ENCODE measurements at places on chromosomes 4 and X. TPM values are rescaled to one million over a fixed set of nuclear protein-coding genes. Genes with fewer than 3 reads are reported as not detected.

DNA sequence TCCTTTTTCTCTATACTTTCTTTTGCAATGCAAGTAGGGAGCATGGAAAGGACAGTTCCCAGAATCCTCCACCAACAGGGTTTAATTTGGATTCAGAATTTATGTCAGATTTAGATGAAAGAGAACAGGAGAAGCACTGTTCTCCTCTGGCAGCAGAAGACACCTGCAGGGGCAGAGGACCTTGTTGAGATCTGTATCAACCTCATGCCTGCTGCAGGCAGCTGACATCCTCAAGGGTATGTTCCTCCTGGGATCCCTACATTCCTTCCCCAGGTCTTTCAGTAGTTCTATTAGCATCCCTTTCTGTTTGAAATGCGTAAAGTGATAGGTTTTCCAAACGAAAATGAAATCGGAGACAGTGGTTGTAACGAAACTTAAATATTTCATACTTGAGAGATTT lies 10.6 kb upstream of the GUCY1A1 start:
- no peak for DNase-seq
- H3K4me1 ChIP-seq: no peaks in the 10 kb centered on the region
- no peaks in the 10 kb centered on the region for H3K36me3 ChIP-seq
- H3K4me3 ChIP-seq: no peak overlapping the region
- H3K27ac ChIP-seq: no peak overlapping the region

PAGE5 gene
- total RNA-seq: not detected

- H3K27ac ChIP-seq: no peak overlapping the region
- no peaks in the 10 kb centered on the region for H3K36me3 ChIP-seq
- no peaks in the 10 kb centered on the region for H3K4me1 ChIP-seq
- H3K27me3 ChIP-seq: no peaks in the 10 kb centered on the region
- no peak for DNase-seq
Observed at GRCh38 chrX:43121637-43122036, 343.7 kb upstream of the PPP1R2C start.

GRCh38 chr4:2264481-2265041 lies 2.7 kb upstream of the MXD4 start:
- DNase-seq: no peak
- H3K4me3 ChIP-seq: no peak overlapping the region
- H3K36me3 ChIP-seq: no peaks in the 10 kb centered on the region
- H3K27ac ChIP-seq: no peak overlapping the region
- H3K27me3 ChIP-seq: no peaks in the 10 kb centered on the region

ZCCHC18 gene
- 0.62 TPM for total RNA-seq

DNA sequence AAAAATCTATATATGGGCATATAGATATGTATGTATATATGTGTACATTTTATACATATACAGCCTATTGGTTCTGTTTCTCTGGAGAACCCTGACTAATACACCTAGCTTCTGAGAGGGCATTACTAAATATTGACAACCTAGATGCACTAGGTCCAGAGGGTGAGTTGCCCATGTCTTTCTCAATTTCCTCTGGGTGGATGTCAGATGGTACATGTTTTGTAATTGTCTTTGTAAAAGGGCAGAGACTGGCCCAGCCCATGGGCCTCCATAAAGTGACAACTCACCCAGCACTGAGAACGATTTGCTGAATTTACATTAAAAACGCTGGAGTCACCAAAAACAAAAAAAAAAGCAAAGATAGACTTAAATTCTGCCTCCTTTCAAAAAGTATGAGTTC lies 198.5 kb upstream of the FAM241A start:
- no peaks in the 10 kb centered on the region for H3K4me1 ChIP-seq
- DNase-seq: no peak
- no peaks in the 10 kb centered on the region for H3K36me3 ChIP-seq
- no peaks in the 10 kb centered on the region for H3K27me3 ChIP-seq
- no peak overlapping the region for H3K27ac ChIP-seq

GRCh38 chrX:8743126-8743732 lies 11.3 kb upstream of the ANOS1 start:
- H3K27me3 ChIP-seq: no peaks in the 10 kb centered on the region
- H3K27ac ChIP-seq: no peak overlapping the region
- no peak for DNase-seq
- no peaks in the 10 kb centered on the region for H3K36me3 ChIP-seq

UGT2B7 gene
- total RNA-seq: not detected

MAGEA6 gene
- 0.57 TPM for total RNA-seq

GRCh38 chrX:139647597-139647996 lies 60.4 kb downstream of the MCF2 start:
- no peak overlapping the region for H3K27ac ChIP-seq
- no peaks in the 10 kb centered on the region for H3K4me1 ChIP-seq
- H3K27me3 ChIP-seq: peaks cover 7% of the 10 kb centered on the region
- H3K4me3 ChIP-seq: no peak overlapping the region

DNA sequence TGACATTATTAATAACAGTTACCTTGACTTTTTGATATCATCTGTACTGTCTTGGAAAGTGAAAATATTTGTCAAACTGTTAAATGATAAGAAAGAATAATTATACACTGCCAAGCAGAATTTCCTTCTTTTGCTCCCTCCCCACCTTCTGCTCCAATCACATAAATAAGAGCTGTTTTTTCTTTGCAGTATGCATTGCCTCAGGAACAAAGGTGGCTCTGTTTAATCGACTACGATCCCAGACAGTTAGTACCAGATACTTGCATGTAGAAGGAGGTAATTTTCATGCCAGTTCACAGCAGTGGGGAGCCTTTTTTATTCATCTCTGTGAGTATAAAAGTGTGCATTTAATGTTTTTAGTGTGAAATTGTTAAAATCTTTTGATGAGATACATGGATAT lies 66.1 kb downstream of the CCKAR start:
- H3K27ac ChIP-seq: no peak overlapping the region
- no peaks in the 10 kb centered on the region for H3K27me3 ChIP-seq
- no peaks in the 10 kb centered on the region for H3K4me1 ChIP-seq
- no peak overlapping the region for H3K4me3 ChIP-seq
- DNase-seq: no peak
- no peaks in the 10 kb centered on the region for H3K36me3 ChIP-seq

DNA sequence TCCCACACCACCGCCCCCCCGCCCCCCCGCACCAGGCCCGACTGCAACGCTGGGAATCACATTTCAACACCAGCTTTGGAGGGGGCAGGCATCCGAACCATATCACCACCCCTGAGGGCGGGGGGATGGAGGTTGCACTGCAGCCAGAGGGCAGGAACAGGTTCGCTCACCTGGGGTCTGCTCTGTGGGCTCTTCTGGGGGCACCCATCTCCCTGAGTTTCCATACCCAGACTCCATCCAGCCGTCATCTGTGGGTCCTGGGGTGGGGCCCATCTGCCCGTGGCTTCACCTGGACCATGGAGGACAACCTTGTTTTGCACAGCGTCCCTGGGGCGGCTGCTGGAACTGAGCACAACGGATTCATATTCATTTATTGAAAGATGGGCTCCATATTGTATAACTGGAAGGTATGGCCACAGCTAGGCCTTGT lies 6.9 kb downstream of the PSAPL1 start:
- no peaks in the 10 kb centered on the region for H3K36me3 ChIP-seq
- H3K4me3 ChIP-seq: no peak overlapping the region
- no peak overlapping the region for H3K27ac ChIP-seq
- DNase-seq: no peak

H2BW2 gene
- total RNA-seq: not detected

DNA sequence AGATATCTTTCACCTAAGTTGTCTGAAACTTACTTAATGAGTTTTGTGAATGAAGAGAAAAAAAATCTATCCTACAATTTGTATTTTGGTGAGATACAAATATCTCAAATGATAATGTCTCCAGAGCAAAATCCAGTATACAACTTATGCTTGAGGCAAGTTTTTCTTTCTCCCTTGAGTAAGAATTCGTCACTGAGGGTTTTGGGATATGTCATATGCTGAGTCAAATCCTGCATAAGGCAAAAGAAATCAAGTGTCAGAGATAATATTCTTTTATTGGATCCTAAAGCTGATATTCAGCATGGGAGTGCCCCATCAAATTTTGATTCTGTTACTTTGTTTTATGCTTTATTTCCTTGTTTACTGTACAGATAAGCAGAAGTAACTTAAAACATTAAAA lies 1308.6 kb downstream of the ARAP2 start:
- no peaks in the 10 kb centered on the region for H3K36me3 ChIP-seq
- no peak for DNase-seq
- no peak overlapping the region for H3K4me3 ChIP-seq

Data from Panc1 (cell line).